Jurkat, Clone E6-1 (cell line): ENCODE measurements at places on chromosomes 6 and 20.

DNA sequence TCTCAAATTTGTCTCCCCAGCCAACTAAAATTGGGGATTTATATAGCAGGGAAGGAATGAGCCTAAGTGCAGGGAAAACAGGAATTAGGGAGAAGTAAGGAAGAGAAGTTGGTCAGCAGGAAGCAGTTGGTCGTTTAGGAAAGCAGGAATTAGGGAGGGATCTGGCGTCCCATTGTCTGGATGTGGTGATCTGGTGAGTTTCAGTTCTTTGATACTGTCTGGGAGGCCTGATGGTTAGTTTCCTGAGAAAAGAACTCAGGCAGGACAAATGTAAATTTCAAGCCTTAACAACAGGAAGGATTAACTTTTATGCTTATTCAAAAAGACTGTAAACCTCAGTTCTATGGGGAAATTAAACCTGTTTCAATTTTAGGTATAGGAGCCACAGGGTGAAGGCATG lies 116.2 kb upstream of the PRL start:
- no peak for DNase-seq

DNA sequence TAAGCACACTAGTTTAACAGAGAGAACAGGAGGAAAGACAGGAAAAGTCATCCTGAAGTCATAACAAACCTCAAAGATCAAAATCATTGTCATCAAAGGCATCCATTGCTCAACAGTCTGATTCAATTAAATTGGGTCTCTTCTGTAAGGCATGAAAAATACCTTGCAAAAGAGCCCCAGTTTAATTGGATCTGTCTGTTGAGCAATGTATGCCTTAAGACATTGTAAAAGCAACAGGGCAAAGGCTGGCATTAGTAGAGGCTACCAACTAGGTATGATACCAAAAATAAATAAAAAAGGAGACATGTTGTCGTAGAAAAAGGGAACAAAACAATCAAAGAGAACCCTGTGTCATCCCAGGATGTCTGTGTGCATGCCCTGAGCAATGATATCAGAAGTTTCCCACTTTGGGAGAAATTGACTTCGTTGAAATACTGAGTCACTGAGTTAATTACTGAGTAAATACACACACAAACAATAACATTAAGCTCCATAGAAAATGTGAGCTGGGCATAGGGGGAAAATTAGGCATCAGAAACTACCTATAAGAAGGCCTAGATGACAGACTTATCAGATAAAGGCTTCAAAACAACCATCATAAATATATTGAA lies 1013.8 kb upstream of the CITED2 start:
- no peak for DNase-seq

GRCh38 chr6:129777371-129777770 lies 67.4 kb upstream of the ARHGAP18 start:
- DNase-seq = no peak

GRCh38 chr6:14912226-14912625 lies 333.6 kb upstream of the JARID2 start:
- DNase-seq = no peak

DNA sequence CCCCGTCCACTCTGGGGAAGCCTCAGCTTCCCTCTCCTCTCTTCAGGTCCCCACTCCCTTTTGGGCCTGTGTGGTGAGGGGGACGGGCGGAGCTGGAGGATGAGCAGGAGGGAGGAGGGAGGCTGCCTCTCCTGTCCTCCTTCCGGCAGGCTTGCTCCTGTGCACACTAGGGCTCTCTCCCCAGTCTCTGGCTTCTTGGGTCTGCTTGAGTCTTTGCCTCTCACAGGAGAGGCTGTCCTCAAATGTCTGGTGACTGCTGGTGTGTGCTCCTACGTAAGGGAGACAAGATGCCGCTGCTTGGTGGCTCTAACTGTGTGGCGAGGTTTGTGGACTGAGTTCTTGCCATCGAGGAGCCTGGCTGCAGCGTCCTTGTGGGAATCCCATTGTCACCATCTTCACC lies 8.8 kb upstream of the SMOC2 start:
- no peak for DNase-seq

DNA sequence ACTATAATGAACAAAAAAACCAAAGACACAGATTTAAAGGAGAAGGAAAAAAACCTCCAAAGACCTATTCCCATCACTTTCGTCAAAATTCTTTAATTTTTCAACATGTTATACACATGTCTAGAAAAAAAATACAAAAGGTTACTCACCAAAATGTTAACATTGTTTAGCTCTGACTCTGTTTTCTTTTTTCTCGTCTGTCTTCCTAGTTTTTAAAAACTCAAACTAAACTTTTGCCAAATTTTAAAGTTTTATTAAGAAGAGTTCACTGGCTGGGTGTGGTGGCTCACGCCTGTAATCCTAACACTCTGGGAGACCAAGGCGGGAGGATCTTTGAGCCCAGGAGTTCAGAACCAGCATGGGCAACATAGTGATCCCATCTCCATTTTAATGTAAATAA lies 10.8 kb downstream of the MCUR1 start:
- DNase-seq = no peak

DNA sequence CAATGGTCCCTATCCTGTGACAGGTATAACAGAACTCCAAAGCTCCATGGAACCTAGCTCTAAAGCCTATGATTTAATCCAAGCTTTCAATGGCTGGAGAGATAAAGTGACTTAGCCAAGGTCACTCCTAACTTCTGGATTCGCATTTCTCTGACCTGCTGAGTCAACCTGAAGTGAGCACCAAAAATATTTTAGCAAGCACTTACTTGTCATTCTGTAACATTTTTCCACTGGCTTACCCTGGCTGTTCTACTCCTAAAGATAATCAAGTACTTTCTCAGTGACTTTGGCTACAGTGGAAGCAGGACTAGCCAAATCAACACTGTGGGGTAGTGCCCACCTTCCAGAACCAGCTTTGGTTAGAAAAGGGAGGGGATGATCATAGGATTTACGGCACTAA lies 188.3 kb downstream of the OGFRL1 start:
- DNase-seq = no peak

- no peak for DNase-seq
Observed at GRCh38 chr6:19408331-19408730, 428.8 kb upstream of the ID4 start.

GRCh38 chr6:166750108-166750793 lies 123.2 kb upstream of the RPS6KA2 start:
- no peak for DNase-seq
